ENCODE measurements at places on chromosomes 7 and 10. TPM values are rescaled to one million over a fixed set of nuclear protein-coding genes. Genes with fewer than 3 reads are reported as not detected.

DNA sequence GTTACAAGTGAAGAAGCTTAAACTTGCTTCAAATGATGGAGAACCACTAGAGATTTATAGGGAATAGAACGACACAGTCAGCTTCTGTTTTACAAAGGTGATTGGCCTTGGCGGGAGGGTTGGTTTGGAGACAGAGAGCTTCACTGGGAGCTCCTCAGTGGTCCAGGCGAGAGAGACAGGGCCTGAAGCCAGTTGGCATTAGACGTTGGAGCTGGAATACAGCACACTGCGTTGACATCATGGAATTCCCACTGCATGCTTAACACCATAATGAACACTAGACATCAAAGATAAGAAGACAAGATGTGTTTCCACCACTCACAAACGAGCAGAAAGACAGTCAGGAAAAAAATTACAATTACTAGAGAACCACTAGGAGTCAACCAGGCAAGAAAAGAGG lies 67.8 kb downstream of the TBXAS1 start:
- no peak overlapping the region for H3K4me3 ChIP-seq
- no peaks in the 10 kb centered on the region for H3K27me3 ChIP-seq
- H3K4me1 ChIP-seq, result no peaks in the 10 kb centered on the region
- H3K36me3 ChIP-seq, result no peaks in the 10 kb centered on the region
- no peak for DNase-seq

DNA sequence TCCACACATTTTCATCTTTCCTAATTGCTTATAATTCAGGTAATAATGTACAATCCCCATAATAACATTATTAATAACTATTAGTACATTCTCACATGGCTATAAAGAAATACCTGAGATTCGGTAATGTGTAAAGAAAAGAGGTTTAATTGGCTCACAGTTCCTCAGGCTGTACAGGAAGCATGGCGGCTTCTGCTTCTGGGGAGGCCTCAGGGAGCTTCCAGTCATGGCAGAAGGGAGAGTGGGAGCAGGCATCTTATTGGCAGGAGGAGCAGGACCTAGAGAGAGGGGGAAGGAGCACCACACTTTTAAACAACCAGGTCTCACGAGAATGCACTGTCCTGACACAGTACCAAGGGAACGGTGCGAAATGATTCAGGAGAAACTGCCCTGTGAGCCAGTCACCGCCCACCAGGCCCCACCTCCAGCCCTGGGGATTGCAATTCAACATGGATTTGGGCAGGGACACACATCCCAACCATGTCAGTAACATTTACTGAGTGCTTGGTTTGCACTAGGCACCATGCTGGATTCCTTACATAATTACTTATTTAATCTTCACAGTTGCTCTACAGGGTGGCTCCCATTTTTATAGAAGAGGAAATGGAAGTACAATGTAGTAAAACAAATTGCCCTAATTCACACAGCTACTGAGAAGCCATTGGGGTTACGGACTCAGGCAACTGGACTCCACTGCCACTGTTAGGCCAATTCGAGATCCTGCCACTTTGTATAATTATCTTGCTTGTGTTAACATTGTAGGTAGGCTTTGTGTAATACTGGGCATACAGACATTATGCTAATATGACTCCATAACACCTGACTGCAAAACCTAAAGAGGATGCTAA lies 8.7 kb upstream of the ESYT2 start:
- no peaks in the 10 kb centered on the region for H3K27me3 ChIP-seq
- no peak overlapping the region for H3K27ac ChIP-seq
- H3K4me3 ChIP-seq, result no peak overlapping the region
- H3K4me1 ChIP-seq, result peaks cover 10% of the 10 kb centered on the region
- no peaks in the 10 kb centered on the region for H3K36me3 ChIP-seq

Gene ACBD7
- total RNA-seq, result 2.6 TPM

Gene UNC5B
- 0.05 TPM for total RNA-seq

Gene LMTK2
- total RNA-seq, result 16.9 TPM

DNA sequence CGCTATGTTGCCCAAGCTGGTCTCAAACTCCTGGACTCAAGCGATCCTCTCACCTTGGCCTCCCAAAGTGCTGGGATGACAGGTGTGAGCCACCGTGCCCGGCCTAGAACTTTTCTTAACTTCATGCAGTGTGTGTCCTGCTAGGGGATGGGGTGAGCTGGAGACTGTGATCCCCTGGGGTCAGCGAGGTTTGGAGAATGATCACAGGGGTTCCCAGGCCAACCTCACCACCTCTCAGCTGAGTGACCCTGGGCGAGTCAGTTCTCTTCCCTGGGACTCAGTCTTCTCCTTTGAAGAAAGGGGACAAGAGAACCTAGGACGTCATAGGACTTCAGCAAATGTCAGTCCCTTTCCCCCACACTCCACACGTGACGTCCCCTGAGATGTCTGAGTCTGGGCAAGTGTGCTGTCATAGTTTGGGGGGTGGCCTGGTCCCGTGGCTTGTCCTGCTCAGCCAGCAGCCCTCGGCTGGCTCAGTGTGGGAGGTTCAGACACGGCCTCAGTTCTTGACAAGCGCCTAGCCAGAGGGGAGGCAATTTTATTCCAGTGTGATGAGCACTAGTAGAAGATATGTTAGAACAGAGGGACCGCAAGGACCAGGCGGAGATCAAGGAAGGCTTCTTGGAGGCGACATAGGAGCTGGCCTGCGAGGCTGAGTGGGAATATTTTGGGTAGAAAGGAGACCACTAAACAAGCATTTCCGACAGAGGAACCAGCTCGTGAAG lies 43.3 kb upstream of the ELN start:
- no peaks in the 10 kb centered on the region for H3K27me3 ChIP-seq
- no peaks in the 10 kb centered on the region for H3K36me3 ChIP-seq
- DNase-seq, result no peak
- no peak overlapping the region for H3K4me3 ChIP-seq
- H3K27ac ChIP-seq, result no peak overlapping the region

DNA sequence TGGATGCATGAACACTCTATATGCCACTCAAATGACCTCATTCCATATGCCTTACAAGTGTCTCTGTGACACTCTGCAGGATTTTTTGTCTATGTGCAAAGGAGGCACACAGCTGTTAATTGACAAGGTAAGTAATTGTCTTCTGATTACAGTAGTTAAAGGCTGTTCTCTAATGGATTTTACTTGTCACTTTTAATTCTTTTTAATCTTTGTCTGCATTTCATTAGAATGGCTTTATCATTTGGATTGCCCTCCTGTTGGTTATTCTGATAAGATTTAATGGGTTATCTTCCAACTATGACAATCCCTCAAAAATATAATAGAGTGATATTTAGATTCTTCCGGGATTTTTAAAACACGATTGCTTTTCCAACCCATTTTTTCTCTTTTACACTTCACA lies 290.0 kb upstream of the TEX47 start:
- no peaks in the 10 kb centered on the region for H3K36me3 ChIP-seq
- no peak overlapping the region for H3K27ac ChIP-seq
- no peaks in the 10 kb centered on the region for H3K27me3 ChIP-seq

- peaks cover 15% of the 10 kb centered on the region for H3K27me3 ChIP-seq
- no peak for DNase-seq
- no peak overlapping the region for H3K27ac ChIP-seq
- peaks cover 41% of the 10 kb centered on the region for H3K4me1 ChIP-seq
- no peaks in the 10 kb centered on the region for H3K36me3 ChIP-seq
Observed at GRCh38 chr7:77416621-77417371, 647 bp upstream of the GSAP start.

Gene C7orf57
- 0.33 TPM for total RNA-seq

Data from activated CD4-positive, alpha-beta T cell treated with anti-CD3 and anti-CD28 coated beads for 36 hours (primary cell).